ENCODE measurements at places on chromosomes 3 and 15.

DNA sequence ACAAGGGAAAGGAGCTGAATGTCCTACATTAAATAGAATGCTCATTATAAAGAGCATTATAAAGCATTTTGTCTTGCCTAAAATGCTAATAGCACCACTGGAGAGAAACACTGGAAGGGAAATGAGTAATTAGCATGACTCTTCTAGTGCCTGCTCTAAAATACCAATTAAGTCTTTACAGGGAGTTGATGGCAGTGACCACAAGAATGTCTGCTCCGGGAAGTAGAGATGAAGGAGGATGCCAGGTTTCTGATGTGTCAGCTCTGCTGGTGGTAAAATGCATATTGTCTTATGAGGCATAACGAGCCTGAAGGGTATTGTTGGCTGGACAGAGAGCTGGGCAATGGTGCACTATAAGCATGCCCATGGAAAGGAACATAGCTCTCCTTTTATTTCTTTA is 49.5 kb downstream of the MYLK start:
- no peak for DNase-seq

DNA sequence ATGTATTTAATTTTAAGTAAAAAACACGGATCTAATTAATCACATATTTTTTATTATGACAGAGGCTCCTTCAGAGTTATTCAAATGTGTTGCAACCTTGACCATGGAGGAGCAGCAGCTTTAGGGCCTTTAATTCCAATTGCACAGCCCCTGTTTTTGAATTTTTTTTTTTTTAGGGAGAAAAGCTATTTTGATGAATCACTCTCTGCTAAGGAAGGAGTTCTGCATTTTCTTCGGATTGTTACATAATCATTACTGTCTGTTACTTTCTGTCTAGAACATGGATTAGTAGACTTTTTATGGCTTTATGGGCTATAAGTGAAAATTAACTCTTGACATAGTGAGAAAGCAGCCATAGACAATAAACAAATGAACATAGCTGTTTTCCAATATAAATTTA is 90.8 kb downstream of the MCTP2 start:
- DNase-seq = no peak

DNA sequence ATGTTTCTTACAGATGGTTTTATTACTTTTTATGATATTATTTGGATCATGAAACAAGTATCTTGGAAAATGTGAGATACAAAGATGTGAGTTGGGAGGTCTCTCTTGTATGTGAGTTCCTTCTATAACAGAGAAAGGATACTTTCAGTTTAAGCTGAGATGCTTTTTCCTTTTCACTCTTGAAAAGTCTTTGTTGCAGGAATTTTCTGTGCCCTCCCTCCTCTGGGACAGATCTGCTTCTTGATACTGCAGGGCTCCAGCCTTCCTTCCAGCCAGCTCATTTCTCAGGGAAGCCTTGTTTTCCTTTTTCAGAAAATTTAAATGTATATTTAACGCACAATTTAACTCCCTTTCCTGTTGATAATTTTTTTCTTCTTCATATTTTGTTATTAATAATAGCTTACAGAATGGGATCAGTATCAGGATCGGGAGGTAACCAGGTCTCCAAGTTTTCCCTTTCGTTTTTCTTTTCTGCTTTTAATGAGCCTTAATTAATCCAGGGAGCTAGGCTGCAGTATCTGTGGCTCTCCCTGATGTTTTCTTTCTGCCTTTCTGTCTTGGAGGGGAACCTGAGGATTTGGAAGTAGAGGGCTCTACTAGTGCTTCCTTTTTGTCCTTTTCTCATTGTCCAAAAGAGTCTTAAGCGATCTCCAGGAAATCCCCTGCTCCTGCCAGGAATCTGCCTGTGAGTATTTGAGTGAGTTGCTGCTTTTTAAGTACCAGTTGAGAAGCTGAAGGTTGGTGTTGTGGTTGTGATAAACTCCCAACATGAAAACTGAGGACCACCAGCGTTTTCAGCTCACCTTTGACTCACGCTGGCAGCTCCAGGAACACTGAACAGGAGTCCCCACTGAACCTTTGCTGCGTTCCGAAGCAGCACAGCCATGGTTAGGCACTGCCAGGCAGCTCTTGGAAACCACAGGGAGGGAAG is 105.7 kb downstream of the IGF1R start:
- DNase-seq = no peak

- no peak for DNase-seq
These were observed 26.4 kb upstream of the ZNF774 start for GRCh38 chr15:90325726-90326125.

DNA sequence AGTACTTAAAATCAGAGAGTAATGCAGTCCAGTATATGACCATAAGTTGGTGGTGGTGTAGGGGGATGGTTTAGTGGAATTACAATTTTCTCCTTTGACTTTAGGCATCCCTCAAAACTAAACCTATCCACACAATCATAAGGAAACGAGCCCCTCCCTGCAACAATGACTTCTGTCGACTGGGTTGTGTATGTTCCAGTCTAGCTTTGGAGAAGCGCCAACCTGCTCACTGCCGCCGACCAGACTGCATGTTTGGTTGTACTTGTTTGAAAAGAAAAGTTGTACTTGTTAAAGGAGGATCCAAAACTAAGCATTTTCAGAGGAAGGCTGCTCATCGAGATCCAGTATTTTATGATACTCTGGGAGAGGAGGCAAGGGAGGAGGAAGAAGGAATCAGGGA is 52.8 kb downstream of the MGA start:
- DNase-seq = no peak

- no peak for DNase-seq
These were observed 8.3 kb upstream of the PIGZ start for GRCh38 chr3:196976941-196977340.

DNA sequence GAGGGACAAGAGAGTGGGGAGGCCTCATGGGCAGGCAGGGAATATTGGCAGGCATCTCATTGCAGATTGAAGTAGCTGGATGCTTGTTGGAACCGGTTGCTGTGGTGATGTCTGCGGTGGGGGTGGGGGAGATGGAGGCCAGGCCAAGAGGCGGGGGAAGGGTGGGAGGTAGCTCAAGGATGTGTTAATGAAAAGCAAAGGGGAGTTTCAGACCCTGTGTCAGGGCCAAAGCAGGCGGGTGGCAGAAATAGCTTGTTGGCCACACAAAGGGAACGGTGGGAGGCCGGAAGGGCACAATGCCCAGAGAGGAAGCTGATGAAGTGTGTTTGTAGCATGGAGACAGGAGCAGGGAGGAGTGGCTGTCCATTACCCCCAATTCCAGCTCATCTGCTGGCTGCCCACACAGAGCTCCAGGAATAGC is 28.0 kb downstream of the CCDC33 start:
- no peak for DNase-seq

DNA sequence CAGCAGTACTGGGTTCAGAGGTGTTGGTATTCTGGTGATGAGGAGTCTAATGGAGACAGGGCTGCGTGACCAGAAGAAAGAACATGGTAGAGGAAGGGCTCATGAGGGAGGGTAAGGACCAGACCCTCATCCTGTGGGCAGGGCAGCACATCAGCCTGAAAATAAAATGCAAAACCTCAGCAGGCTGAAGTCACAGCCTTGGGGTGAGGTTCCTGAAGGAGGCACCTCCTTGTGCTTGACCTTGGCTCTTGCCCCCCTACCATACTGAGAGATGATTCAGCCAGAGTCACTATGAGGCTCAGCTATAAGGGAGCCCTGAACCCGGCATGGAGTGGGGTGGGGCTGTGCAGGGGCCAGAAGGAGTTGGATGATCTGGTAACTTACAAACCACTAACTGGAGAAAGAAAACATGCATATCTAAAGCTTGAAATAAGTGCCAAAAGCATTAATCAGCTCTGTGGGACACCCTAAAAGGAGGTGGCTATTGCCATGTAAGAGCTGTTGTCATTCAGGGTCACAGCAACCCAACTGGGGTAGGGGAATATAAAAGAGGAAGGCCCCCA is 60.2 kb downstream of the CORO2B start:
- DNase-seq = no peak

GRCh38 chr3:84066915-84067314 is 891.9 kb upstream of the CADM2 start:
- DNase-seq = no peak

- no peak for DNase-seq
These were observed 334.8 kb downstream of the NAALADL2 start for GRCh38 chr3:175193815-175194518.

GRCh38 chr3:72848703-72849081 is 447 bp upstream of the SHQ1 start:
- no peak for DNase-seq

- no peak for DNase-seq
These were observed 372.4 kb downstream of the FOXP1 start for GRCh38 chr3:71211083-71211482.

GRCh38 chr3:22959593-22959992 is 243.5 kb upstream of the UBE2E2 start:
- DNase-seq = no peak

DNA sequence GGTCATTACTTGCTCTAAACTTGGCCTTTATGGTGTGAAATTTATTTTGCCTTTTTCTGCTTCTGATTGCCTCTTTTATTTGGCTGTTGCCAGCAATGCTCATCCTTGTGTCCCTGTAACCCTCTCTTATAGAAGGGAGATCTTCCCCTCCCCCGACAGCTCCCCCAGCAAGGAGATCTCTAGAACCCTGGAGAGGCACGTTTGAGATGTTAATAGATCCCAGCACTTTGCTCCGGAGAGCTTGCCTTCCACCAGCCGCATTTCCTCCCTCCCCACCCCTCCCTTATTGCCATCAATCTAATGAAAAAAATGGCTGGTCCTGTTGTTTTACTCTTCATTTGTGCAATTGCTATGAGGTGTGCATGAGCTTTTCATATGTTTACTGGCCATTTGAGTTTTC is 18.2 kb downstream of the TRIM71 start:
- DNase-seq = no peak

GRCh38 chr3:4517093-4517492 is 23.9 kb downstream of the ITPR1 start:
- no peak for DNase-seq

- DNase-seq = no peak
These were observed 224.3 kb upstream of the RASGRP1 start for GRCh38 chr15:38788918-38789317.

GRCh38 chr3:169813278-169813677 is 574 bp upstream of the LRRC34 start:
- no peak for DNase-seq

GRCh38 chr3:28077572-28077971 is 163.8 kb upstream of the CMC1 start:
- DNase-seq = no peak

DNA sequence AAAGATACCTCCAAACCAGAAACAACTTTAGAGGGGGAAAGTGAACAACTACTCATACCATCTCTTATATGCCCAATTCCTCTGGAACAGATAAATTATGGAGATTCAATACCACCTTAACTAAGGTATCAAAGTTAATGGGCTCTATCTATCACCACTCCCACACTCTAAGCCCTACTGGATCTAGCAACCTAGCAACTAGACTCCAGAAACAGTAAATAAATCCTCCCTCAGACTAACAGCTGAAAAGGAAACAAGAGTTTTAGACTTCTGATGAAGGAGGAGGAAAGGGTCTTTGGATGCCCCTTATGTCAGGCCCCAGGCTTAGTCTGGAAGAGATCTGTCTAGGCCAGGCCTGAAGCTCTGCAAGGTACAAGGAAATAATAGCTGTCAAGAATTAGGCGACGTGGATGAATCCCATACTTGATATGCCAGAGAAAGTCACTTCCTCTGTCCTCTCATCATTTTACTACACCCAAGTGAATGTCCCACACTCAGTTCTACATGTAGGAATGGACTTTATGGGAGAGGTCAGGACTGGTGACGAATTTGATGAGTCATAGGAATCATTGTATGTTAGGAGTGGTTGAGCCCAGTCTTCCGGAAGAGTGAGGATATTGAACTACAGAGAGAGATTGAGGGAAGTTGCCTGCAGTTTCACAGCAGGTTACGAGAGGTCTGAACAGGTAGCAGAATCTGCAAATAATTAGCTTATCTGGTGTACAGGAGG is 113.8 kb downstream of the AKAP13 start:
- no peak for DNase-seq

DNA sequence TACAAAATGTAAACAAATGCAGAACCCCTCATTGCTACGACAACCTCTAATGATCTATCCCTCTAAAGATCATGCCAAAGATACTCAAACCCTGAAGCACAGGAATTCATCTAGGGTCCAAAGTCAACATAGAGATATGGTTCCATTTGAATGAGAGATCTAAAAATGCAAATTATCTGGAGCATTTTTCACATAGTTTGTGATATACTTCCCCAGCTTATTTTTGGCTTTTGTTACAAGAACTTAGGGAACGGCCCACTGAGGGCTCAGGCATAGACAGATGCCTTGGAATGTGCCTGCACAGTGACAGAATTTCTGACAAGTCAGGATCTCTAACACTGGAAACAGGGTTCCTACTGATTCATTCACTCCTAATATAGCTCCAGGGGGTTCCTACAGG is 258.9 kb upstream of the THBS1 start:
- DNase-seq = no peak

GRCh38 chr3:58452176-58452575 is 18.5 kb upstream of the PDHB start:
- DNase-seq = no peak

DNA sequence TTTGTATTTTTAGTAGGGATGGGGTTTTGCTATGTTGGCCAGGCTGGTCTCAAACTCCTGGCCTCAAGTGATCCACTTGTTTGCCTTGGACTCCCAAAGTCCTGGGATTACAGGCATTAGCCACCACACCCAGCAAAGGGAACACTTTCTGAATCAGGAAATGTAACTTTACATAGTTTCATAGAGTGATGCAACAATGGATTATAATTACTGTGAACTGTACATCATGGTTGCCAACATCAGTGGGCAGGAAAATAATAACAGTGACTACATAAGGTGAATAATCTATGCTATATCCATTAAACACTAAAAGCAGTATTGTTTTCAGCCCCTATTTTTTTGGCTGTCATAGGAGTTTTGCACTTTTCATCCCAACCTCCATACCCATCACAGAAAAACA is 5.0 kb upstream of the KPNA1 start:
- DNase-seq = no peak

DNA sequence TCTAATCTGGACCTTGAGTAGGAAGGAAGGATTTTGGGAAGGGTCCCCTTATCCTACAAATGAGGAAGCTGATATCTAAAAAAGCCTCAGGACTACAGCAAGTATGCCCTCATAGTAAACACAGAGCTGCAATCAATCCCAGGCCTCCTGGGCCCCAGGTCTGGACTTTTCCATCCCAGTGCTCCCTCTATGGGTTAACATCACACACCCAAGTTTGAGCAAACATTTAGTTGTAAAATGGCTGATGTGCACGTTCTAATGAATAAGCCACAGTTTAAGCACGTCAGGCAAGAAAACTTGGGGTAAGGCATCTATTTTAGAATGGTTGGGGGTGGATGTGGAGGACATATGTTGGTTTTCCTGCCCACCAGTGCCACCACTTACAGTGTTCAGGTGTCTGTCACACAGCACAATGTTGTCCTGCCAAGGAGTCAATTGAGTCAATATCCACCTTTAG is 44.3 kb upstream of the UBE2E1 start:
- no peak for DNase-seq

GRCh38 chr15:74389241-74390048 is 22.0 kb upstream of the CYP11A1 start:
- no peak for DNase-seq

GRCh38 chr3:8492744-8493511 is 8.7 kb upstream of the LMCD1 start:
- no peak for DNase-seq
